ENCODE measurements at places on chromosomes 7 and 10.

DNA sequence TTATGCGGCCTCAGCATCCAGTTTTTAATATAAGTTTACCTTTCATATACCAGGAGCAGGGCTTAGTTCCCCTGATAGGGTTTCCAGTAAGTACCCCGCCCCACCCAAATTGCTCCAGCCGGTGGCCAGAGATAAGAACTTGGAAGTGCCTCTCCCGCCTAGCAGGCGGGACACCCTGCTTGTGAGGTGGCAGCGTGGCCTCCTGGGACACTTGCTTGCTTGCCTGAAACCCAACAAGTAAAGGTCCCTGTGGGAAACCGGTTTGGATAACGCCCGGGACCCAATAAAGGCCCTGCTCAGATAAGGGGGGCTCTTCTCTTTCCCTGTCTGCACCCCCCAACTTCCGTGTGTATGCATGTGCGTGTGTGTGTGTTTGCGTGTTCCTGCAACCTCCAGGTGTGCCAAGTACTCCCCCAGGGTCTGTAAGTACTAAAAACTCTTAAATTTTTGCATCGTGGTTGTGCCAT, 154.3 kb downstream of the ARHGAP21 start:
- DNase-seq = no peak

GRCh38 chr10:21264271-21264670, 261.2 kb downstream of the SKIDA1 start:
- no peak for DNase-seq

DNA sequence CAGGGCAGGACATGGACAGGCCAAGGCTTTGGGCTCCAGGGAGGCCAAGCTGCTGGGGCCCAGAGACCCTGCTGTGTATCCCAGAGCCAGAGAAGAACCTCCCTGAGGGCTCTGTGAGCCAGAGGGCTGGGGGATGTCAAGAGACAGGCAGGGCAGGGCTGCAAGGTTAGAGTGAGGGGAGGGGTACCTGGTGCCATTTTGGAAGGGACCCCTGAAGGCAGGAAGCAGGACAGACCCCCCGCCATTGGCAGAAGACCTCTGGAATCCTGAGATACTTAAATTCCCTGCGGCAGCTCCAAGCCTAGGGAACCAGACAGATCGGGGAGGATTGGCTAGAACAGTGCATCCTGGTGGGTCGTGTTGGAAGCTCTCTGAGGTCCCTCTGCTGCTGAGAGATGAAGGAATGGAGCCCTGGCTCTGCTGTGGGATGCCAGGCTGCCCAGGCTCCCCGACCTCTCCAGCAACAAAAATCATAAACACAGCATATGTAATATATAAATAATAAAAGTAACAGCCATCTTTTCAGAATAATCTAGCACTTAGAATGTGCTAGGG, 75.0 kb downstream of the LHPP start:
- DNase-seq = no peak

DNA sequence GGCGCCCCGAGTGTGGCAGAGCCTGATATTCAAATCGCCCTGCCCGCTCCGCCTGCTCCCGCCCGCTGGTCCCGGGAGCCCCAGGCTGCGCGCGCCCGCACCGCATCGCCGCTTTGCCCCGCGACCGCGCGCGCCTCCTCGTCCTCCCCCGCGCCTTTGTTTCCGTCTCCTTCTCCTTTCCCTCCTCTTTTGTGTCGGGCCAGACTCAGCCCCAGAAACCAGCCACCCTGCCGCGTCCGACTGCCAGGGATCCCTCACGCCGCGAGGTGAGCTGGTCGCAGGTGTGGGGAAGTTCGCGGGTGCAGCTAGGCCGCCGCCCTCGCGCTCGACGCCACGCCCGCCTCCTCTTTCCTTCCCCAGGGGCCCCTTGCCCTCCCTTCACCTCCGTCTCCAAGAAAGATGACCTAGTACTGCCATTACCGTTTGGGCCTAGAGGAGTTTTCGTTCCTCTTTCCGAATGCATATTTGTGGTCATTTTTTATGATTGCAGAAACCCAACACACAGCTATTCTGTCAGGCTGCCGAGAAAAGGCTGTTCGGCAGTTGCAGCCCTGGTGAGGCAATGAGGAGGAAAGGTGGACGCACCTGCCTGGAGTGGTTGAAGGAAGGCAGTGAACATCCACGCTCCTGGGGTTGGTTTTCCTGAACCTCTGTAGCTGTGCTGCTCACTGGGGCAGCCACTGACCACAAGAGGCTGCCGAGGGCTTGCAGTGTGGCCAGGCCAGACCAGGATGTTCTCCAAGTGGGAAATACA, 107.3 kb downstream of the SNX10 start:
- DNase-seq = no peak

DNA sequence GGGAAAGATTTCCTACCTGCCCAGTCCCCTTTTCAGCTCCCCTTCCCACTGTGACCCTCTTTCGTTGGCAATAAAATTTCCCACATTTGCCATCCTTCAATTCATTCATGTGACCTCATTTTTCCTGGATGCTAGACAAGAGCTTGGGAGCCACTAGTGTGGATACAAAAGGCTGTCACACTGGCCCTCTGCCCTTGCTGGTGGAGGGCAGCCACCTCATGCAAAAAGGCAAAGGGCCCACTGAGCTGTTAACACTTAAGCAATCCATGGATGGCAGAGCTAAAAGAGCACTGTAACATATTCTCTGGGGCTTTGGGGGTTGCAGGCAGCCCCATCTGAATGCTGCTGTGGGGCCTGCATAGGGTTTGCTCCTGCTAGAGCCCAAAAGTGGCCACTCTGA, 315.1 kb downstream of the NEBL start:
- DNase-seq = no peak

Data from stimulated activated CD4-positive, alpha-beta T cell treated with anti-CD3 and anti-CD28 coated beads, Interleukin-15, amount 100 ng/mL, for 1 hour (primary cell).